ENCODE measurements at places on chromosomes 1 and 21. TPM values are rescaled to one million over a fixed set of nuclear protein-coding genes. Genes with fewer than 3 reads are reported as not detected.

- DNase-seq: no peak
Measured at GRCh38 chr1:3031401-3032221, 10.3 kb downstream of the ACTRT2 start.

- peak; percentile 66 for DNase-seq
Measured at GRCh38 chr1:60281360-60281932, 207.9 kb upstream of the C1orf87 start.

HEYL gene
- 68.6 TPM for polyA plus RNA-seq

LRRC39 gene
- polyA plus RNA-seq: 2.0 TPM

KRTAP25-1 gene
- not detected for polyA plus RNA-seq

PEAR1 gene
- 5.6 TPM for polyA plus RNA-seq

All from aorta (tissue), 5 donors.